ENCODE measurements at places on chromosomes 11 and 22.

- DNase-seq: no peak
These were observed 1341.8 kb downstream of the TBC1D22A start for GRCh38 chr22:48104102-48104738.

GRCh38 chr11:131626788-131627187 lies 256.4 kb downstream of the NTM start:
- no peak for DNase-seq

- no peak for DNase-seq
These were observed 121.3 kb downstream of the APOL5 start for GRCh38 chr22:35838855-35839576.

GRCh38 chr11:10441652-10442503 lies 13.2 kb upstream of the AMPD3 start:
- peak; percentile 81 for DNase-seq

DNA sequence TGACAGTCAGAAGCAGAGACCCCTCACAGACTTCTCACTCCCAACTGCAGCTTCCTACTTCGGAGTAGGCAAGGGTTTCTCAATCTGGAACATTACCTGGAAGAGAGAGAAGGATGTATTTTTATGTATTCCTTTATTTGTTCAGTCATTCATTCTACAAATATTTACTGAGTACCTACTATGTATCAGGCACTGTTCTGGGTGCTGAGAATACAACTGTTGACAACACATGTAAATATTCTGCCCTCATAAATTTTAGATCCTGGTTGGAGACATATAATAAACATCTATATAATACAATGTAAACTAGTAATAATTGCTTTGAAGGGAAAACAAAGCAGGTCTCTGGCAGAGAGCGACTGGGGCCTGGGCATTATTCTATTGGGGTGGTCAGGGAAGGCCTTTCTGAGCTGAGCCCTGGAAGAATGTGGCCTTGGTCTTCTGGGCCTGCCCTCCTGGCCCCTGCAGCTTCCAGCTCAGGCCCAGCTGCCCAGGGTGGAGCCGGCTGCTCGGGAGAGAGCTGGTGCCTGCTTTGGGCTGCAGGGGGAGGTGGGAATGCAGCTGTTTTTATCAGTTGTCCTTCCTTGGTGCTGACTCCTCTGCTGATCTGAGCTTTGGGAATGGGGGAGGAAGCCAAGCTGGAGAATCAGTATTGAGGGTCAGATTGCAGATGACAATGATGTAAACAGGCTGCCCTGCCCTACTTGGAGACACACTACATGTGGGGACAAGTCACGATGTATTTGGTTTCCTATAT lies 46.8 kb downstream of the PKNOX2 start:
- DNase-seq: no peak

- DNase-seq: no peak
These were observed 591.8 kb upstream of the KIRREL3 start for GRCh38 chr11:127592371-127592770.

Data from GM12864 (cell line).